ENCODE measurements at places on chromosomes 1 and 21.

- DNase-seq = no peak
These were observed 23.9 kb upstream of the SLAMF6 start for GRCh38 chr1:160546942-160547341.

GRCh38 chr1:17587693-17588047 lies 48.2 kb downstream of the ARHGEF10L start:
- no peak for DNase-seq

DNA sequence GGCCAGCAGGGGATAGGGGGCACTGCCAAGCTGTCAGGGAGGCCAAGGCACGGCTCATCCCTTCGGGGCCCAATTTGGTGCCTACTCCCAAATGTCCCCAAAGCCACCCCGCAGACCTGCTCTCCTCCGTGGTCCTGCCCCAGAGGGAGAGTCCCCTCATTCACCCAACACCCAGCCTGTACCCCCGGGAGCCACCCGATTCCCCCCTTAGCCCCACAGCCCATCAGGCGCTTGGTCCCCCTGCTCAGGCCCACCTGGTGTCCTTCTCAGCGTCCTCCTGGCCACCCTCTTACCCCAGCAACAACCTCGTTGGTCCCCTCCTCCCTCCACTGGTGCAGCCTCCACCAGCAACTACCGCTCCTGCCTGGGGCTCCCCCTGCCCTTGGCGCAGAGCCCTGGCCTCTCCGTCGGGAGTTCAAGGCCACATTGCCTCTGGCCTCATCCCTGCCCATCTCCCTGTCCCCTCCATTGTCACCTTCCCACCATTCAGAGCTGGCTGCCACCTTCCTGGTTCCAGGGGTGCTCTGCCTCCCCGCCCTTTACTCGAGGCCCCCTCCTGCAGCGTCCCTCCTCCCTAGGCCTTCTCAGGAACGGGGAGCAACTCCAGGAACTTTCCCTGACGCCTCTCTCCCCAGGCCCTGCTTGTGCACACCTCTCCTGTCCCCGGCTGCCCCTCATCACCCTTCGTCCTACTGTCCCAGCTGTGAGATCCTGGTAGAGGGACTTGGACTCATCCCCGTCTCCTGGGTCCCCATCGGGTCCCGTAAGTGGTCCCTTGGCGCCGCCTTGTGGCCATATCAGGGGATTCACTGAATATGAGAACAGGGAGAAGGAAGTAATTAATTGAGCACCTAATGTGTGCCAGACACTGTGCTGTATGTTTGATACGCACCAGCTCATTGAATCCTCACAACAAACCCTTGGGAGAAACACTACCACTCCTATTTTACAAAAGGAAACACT lies 73.9 kb downstream of the RAP1GAP start:
- no peak for DNase-seq

DNA sequence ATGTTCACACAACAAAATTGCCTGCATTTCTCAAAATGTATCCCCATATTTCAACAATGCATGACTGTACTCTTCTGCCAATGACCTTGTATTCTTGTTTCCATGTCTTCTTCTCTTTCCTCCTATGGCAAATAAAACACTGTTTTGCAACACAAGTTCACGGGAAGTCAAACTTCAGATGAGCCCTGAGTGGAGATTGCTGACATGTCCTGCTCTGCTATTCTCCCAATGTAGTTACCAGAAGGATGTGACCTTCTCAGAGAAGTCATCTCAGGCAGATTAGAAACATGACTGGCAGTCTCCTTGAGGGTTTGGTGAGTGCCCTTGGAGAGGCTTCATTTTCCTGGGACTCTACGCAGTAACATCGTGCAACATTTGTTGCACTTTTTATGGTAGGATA lies 15.6 kb downstream of the FCGR2B start:
- no peak for DNase-seq

DNA sequence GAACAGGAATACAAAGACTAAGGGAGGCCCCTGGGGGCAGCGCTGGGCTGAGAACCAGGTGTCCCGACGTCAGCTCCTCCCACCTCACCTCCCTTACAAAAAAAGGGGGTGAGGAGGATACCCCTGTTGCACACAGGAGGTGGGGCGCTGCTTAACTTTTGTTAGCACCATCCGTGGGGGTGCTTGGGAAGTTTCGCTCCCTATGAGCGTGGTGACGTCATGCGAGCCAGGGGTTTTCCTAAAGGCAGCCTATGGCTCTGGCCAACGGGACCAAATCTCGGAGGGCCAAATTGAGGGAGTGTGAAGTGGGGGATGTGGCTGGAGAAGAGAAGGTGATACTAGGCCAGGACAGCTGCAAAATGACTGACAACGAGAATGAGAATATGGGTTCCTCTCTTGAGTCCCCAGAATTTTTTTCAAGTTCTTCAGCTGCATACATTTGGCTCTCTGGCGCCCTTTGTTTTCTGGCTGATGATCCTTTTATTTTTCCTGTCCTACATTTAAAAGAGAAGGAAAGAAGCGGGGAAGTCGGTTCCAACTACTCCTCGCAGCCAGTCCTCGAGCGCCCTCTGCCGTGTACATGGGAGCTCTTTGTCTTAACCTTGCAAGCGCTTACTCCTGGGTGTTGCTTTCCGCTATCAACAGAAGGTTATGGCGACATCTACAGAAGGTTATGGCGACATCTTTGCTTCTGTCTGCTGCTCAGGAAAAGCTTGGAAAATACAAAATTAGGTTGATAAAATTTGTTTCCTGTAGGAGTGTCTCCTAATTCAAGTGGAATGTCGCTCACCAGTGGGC lies 48.0 kb upstream of the ZC3H11B start:
- DNase-seq = peak; percentile 76

GRCh38 chr1:184242507-184242943 lies 144.3 kb upstream of the C1orf21 start:
- DNase-seq = no peak

DNA sequence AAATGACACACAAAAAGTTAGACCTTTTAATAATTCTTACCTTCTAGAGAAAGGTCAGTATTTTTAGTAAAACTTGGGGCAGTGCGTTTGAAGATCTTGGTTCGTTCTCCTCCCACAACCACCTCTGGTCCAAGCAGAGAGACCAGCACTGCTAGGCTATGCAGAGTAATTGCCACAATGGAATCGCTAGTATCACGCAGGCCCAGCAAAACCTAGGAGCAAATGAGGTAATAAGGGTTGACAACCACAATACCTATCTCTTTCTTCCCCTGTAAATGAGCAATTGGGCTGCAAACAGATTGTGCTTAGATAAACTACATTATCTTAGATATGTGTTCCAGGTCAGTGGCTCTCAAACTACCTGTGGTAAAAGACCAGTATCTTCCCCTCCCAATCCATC lies 34.7 kb downstream of the SCYL3 start:
- DNase-seq = no peak

GRCh38 chr21:35048183-35048601 lies 910 bp downstream of the RUNX1 start:
- no peak for DNase-seq

DNA sequence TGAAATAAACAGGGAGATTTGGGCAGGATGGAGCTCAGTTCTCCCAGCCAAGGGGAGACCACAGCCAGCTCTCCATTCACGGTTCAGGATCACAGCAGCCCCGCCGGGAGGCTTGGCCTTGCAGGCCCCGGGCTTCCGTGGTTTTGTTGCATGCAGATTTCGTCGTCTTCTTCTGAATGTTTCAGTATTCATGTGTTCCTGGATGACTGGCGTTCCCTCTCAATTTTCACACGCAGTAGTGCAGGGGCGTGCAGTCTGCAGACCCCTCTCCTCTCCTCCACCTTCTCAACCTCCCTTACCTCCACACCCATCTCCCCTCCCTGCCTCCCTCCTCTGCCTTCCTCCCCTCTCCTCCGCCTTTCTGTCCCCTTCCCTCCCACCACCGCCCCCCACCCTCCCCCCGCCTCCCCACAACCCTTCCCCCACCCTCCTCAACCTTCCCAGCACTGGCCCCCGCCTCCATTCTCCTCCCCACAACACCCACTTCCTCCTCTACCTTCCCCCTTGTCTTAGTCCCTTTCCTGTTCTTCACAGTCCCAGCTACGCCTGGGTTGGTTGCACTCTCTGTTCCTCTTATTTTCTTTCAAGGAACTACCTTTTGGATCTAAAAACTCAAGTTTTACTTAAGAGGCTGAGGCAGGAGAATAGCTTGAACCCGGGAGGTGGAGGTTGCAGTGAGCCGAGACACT lies 8.4 kb upstream of the SLC19A1 start:
- no peak for DNase-seq

- no peak for DNase-seq
These were observed 34.6 kb downstream of the SLC30A7 start for GRCh38 chr1:100930494-100930893.

DNA sequence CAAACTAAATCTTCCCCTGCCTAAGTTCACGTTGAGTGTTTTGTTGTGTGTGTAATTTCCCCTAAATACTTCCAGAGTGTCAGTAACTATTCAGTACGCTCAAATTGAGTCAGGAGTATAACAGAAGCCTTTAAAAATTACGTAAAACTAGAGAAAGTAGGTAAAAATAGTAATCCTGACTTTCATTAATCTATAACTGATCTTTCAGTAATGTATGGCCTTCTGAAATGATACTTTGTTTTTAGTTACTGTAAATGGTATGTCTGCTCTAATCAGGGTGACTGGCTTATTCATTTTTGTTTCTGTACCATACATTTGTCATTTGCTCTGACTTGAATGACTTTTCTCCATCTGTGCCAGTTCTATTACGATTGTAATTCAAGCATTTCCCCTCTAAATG lies 29.4 kb downstream of the MIER1 start:
- DNase-seq = no peak

DNA sequence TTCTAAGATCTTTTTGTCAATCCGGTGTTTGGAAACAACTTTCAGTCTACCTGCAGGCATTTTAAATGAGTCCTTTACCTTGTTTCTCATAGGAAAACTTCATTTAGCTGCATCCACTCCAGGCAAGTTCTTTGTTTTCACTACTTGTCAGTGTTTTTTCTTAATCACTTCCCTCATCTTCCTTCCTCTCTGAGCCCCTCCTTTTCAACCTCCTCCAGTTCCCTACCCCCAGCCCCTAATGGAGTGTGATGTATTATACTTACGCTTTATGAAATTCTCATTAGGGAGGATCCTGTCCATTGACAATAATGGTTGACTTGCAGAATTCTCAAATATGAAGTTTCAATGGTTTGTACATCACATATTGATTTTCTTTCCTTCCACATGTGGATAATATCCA lies 62.5 kb upstream of the BACH1 start:
- DNase-seq = no peak

DNA sequence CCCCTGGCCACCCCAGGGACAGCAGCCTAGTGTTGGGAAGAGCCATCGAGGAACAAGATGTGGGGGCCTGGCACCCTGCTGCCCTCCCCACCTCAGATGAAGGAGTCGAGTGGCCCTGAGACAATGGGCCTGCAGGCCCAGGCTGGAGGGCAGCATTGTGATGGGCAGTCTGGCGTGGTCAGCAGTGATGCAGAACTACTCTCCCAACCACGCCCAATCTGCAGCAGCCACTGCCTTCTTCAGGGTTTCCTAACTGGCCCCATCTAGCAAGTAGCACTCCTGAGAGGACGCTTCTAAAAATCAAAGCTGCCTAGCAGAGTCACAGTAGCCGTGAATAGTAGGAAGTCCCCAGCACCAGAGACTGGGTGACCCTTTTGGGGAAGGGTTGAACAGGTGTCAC lies 18.5 kb downstream of the CDCP2 start:
- no peak for DNase-seq

DNA sequence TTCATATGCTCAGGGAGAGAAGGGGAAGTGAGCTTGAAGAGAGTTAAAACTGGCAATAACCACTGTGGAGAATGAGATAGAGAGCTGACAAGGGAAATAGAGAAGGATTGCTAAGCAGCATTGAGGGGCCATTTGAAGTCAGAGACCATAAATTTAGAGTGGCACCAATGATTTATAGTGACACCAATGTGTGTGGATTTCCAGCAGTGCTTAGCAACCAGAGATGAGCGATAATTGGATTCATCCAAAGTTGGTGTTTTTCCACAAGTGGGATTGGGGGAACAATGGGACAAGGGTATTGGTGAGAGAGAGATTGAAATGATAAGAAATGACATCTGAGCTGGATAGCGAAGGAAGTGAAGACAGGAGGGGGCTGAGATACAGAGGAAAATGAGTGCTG lies 114.1 kb downstream of the C1orf94 start:
- no peak for DNase-seq

GRCh38 chr1:172760121-172760520 lies 101.2 kb downstream of the FASLG start:
- no peak for DNase-seq

GRCh38 chr1:93567255-93567918 lies 114.2 kb downstream of the BCAR3 start:
- no peak for DNase-seq

- peak; percentile 92 for DNase-seq
These were observed 1.6 kb downstream of the SPEN start for GRCh38 chr1:15848929-15849774.

GRCh38 chr1:84570436-84571149 lies 3.6 kb downstream of the CTBS start:
- no peak for DNase-seq

DNA sequence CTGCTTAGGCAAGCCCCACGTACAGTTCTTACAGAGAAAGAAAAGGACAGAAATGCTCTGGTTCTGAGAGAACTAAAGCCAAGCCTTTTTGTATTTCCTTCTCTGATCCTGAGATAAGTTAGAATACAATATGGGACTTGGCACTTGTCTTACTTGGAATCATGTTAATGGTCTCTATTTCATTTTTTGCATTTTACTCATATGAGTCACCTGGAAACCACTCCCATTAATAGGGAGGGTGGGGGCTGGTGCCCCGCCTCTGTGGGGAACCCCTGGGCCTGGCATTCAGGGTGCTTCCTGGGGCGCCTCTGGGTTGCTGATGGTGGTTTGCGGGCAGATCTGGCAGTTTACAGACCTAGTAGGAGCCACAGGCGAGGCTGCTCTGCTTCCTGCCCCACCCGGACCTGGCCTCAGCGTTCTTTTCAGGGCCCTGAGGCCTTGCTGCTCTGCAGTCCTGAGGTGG lies 26.7 kb downstream of the TSPAN2 start:
- no peak for DNase-seq

DNA sequence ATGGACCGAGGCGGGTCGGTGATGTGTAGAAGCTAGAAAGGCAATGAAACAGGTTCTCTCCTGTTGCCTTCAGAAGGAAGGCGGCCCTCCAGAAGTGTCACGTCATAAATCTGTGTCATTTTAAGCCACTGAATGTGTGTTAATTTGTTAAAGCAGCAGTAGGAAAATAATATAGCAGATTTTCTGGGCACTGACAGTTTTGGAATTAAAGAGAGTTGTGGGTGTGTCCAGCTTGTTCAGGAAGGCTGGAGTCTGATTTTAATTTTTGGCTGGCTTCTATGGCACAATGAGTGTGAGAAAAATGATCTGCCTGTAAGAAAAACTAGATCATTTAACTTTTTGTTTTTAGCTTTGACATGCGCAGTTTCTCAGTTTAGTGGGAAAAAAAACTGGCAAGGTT lies 177.3 kb downstream of the EDEM3 start:
- no peak for DNase-seq

DNA sequence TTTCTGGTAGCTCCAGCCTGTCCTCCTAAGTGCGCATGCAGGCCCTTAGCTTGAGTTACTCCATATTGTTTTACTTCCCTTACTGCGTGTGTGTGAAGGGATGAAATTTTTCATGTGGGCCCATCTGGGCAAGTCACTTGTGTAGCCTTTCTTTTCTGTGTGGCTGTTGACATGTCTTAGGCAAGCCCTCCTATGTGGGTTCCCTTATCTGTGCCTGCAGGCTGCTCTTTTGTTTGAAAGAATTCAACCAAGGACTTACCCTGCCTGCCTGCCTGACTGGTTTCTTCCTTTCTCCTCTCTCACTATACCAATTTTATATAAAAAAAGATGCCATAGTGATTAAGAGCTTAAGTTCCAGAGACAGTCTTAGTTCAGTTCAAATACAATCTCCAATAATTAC lies 249.3 kb downstream of the ATG4C start:
- no peak for DNase-seq

GRCh38 chr1:194535369-194535768 lies 1349.0 kb upstream of the B3GALT2 start:
- DNase-seq = no peak
